Activated CD8-positive, alpha-beta memory T cell treated with anti-CD3 and anti-CD28 coated beads for 1 hour (primary cell): ENCODE measurements at places on chromosomes 4 and X.

- no peak for DNase-seq
Observed at GRCh38 chrX:153902385-153902784, 2.1 kb upstream of the AVPR2 start.

- no peak for DNase-seq
Observed at GRCh38 chr4:4542774-4543485, 1.1 kb upstream of the STX18 start.

GRCh38 chr4:38160487-38161207 is 200.4 kb downstream of the PTTG2 start:
- peak; percentile 10 for DNase-seq

DNA sequence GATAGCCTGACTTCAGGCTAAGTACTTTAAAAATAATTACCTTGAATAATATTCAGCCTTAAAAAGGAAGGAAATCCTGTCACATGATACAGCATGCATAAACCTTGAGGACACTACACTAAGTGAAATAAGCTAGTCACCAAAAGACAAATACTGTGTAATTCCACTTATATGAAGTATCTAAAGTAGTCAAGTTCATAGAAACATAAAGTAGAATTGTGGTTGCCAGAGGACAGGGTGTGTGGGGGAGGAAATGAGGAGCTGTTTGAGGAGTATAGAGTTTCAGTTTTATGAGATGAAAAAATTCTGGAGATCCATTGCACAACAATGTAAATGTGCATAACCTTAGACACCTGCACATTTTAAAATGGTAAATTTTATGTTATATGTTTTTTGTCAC is 5.6 kb upstream of the STPG2 start:
- DNase-seq: no peak

- no peak for DNase-seq
Observed at GRCh38 chrX:37989304-37989703, 17.0 kb upstream of the SYTL5 start.

DNA sequence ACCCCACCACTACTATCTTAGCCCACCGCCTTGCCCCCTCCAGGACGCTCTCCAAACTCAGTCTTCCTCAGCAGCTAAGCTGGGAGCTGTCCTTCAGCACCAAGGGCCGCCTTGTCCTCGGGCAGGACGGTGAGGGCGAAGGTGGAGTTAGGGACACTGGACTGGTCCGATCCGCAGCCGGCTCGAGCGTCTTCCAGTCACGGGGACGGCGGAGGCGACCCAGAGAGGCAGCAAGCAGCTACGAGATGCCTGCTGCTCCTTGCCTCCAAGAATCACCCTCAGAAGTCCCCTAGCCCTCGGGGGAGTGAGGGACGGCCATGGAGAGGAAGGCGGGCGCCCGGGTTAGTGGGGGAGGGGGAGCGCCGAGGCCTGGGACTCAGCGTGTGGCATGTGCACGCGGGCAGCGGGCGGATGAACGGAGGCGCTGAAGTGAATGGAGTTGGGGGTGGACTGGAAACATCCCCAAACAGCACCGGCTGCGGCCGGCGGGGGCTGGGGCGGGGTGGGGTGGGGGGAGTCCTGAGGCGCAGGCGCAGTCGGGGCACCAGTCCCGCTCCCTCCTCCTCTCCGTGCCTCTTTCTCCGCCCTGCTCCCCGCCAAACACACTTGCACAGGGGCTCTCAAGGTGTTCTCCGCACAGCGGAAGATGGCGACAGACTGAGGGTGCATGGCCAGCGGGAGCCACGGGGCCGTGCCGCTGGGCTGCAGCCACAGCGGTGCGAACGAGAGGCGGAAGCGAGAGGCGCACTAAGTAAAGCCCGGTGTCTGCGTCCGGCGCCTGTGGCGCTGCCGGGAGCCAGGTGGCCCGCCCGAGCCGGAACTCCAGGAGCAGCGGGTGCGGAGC is at the start of gene NALF2:
TSS of gene NALF2 (plus strand) at position 545 of the 844 bp plus-strand sequence. CDS start 957 bp downstream, outside the sequence.
- DNase-seq: no peak

DNA sequence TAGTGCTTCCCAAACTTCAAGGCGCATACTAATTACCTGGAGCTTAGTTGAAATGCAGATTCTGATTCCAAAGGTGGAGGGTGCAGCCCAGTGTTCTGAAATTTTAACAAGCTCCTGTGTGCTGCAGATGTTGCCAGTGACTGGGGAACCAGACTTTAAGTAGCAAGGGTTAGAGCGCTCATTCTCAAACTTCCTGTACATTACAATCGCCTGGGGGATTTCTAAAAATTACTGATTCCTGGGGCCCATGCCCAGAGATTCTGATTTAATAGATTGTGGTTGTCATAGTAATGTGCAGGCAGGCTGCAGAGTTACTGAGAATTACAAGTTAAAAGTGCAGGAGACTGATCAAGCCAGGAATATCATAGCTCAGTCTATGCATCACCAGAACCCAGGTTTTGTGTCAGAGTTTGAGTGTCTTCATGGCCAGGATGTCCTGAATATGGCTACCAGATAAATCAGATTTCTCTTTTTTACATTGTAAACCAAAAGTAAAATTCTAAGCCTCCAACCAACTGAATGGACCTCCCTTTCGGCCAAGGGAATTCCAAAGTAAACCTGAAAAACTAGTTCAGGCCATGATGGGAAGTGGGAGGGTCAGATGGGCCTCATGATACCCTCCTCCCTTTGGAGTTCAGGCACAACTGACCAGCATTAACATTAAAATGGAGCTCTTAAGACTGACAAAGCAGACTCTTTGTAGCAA is 121.6 kb downstream of the ATXN3L start:
- DNase-seq: no peak

GRCh38 chrX:136768469-136769084 is 12.2 kb downstream of the ARHGEF6 start:
- no peak for DNase-seq

DNA sequence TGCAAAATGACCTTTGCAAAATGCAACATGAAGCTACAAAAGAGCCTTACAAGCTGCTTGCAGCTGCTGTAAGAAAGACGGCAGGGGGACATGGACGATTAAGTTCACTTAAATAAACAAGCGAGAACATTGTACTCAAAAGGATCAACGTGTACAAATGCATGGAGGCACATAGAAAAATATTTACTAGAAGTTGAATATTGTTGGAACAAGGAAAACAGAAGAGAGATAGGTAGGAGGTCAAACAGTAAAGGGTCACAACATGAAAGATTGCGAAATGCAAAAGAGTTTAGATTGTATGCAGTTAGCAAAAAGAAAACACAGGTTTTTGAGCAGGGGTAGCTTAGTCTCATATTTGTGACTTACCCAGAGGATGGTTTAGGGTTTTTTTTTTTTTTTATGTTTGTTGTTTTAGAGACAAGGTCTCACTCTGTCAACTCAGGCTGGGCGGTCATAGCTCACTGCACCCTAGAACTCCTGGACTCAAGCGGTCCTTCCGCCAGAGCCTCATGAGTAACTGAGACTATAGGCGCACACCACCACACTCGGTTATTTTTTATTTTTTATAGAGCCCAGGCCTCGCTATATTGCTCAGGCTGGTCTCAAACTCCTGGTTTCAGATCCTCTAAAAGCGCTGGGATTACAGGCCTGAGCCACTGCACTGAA is 1.4 kb upstream of the PHF8 start:
- no peak for DNase-seq

DNA sequence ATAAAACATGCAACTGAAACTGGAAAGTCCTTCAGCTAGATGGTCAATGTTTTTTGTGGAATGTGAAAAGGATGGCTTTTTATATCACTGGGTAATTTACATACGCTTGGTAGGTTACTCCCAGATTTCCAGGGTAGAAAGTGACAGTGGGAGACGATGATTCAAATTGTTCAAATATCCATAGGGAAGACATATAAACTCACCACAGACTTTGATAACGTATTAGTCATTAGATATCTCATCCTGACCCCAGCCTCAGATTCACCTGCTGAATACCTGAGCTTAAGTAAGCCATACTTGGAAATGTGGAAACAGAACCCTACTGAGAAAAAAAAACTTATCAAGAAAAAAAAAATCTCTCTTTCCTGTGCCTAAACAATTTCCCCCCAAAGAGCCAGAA is 169.4 kb downstream of the ZNF674 start:
- no peak for DNase-seq

GRCh38 chrX:119989905-119990555 is 46.5 kb upstream of the NKAP start:
- no peak for DNase-seq

DNA sequence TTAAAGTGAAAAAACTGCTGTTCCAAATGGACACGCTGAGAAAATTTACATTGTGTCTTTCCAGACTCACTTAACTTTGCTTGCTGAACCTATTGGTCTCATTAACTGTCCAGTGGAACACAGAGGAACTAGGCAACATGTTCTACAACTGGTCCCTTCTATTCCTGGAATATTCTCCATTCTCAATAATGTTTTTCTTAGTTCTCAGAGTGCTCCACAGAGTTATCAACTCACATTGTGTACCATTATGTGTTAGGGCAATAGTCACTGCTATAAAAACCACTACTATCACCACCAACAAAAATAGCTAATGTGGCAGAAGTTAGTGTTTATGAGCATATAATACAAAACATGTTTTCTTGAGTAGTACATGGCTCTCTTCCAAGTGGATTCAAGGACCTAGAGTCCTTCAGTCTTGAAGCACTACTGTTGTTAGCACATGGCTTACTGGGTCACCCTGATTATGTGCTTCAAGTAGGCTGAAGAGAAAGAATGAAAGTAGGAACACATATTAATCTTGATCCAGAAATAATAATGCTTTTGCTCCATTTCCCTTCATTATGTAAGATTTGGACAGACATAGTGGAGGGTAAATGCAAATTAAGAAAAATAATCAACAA is 865.3 kb upstream of the HS3ST1 start:
- no peak for DNase-seq

DNA sequence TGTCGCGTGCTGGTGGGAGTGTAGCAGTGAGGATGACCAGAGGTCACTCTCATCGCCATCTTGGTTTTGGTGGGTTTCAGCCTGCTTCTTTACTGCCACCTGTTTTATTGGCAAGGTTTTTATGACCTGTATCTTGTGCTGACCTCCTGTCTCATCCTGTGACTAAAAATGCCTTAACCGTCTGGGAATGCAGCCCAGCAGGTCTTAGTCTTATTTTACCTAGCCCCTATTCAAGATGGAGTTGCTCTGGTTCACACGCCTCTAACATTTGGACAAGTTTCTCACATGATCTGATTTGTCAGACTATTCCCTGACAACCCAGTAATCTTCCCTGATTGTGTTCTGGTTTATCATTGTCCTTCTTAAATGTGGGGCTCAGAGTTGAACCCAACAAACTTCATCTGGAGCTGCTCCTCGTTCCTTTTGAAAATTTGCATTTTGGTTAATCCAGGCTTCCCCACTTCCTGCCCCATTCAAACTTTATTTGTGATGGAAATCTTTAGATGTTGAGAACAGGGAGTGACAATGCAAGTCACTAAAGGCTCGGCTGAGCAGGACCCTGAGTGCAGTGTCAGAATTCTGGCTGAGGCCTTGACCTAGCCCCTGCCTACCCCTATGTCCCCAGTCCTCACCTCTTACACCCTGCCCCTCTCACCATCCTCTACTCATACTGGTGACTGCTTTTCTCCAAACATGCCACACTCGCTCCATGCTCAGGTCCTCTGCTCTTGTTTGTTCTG is 226.8 kb downstream of the STIM2 start:
- DNase-seq: no peak

DNA sequence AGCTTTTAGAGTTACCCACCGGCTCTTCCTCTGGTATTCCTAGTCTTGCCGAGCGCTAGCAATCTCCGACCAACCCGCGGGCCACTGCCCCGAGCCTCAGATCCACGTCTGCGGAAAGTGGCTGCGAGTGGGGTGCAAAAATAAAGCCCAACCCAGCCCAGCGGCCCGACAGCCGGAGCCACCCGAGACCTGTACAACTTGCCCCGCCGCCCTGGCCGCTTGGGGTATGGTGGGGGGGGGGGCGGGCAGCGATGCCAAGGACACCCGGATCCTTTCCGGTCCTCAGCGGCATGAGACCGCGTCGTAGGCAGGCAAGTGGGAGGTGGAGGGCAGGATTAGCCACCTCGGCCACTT is 1.6 kb downstream of the SLITRK4 start:
- DNase-seq: no peak

DNA sequence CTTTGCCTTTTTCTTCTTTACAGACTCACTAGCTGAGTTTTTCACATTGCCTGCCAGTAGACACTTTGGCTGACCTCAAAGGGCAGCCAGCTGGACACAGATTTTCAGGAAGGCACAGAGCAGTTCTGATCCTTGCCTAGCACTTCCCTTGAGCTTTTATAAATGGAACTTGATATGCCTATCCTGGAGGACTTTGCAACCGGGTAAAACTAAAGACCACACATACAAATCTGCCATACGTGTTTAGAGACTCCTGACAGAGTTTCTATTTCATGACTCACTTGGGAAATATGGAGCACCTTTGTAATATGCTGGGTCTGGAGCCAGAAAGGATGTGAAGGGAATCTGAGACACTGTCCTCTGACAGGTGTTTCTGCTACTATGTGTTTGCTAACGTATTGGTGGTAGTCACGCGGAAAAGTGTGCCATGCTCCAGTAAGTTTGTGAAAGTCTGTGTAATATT is 56.7 kb upstream of the RASSF6 start:
- DNase-seq: no peak

- DNase-seq: no peak
Observed at GRCh38 chr4:145884775-145885174, 53.8 kb downstream of the ZNF827 start.

DNA sequence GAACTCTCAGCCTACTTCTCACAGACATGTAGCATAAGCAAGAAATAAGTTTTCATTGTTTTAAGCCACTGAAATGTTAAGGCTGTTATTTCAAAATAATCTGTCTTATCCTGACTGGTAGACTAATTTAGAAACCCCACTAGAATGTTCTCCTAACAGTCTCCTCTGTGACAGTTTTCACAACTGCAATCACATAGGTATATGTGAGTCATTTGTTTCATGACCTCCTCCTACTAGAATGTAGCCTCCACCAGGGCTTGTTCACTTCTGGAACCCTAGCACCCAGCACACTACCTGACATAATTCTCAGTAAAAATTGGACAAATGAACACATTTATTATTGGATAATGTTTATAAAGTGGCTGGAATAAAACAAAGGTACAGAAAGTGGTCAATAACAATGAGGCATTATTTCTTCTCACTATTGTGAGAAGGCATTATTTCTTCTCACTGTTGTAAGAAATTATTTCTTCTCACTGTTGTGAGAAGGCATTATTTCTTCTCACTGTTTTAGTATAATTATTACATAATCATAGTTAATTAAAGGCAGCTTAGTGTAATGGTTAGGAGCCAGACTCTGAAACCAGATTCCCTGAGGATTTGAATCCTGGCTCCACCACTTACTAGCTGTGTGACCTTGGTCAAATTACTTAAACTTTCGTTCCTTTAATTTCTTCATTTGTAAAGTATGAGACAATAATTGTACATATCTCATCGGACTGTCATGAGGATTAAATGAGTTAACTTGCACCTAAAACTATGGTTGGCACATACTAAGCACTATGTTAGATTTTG is 251.5 kb downstream of the RASL11B start:
- no peak for DNase-seq

- no peak for DNase-seq
Observed at GRCh38 chr4:126853715-126854114, 779.0 kb upstream of the INTU start.

DNA sequence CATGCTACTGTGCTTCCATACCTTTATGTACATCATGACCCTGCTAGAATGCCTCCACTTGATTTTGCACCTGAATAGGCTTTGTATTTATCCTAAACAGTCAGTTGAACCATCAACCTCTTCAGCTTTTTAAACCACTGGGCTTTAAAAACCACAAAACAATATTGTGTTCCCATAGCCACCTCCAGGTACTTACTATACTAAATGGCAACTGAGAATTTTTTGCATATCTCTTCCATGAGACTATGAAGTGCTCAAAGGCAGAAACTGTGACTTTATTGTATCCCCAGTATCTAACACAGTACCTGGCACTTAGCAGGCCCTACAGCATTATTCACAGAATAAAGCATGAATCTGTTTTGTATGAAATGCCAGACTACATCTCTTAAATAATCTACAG is 39.7 kb downstream of the ANAPC10 start:
- no peak for DNase-seq
